ENCODE measurements at places on chromosomes 16 and 17.

DNA sequence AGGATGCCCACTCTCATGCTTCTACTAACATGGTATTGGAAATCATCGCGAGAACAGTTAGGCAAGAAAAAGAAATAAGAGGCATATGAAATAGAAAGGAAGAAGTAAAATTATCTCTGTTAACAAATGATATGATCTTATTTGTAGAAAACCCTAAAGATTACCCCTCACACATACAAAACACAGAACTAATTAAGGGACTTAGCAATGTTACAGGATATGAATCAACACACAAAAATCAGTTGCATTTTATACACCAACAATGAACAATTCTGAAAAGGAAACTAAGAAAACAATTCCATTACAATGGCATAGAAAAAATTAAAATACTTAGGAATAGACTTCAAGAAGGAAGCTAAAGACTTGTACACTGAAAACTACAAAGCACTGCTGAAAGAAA, 2.7 kb upstream of the CAPNS2 start:
- no peak for DNase-seq

- no peak for DNase-seq
Observed at GRCh38 chr16:11118479-11118878, 137.5 kb downstream of the SOCS1 start.

DNA sequence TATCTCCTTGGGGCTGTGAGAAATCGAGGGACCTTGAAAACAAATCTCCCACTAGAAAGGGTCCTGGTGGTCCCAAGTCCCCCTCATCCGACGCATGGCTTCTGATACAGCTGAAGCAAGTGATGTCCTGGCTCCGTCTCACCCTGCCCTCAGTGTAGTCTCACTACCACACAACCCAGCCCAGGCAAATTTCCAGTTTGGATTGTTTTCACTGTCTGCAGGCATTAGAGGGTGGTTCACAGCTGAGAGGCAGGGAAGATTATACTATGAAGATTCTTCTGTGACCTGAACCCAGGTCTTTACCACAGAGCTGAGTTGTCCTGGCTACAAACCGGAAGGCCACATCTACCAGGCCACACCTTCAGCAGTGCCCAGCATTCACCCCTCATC, 17.7 kb downstream of the ZNHIT3 start:
- no peak for DNase-seq

DNA sequence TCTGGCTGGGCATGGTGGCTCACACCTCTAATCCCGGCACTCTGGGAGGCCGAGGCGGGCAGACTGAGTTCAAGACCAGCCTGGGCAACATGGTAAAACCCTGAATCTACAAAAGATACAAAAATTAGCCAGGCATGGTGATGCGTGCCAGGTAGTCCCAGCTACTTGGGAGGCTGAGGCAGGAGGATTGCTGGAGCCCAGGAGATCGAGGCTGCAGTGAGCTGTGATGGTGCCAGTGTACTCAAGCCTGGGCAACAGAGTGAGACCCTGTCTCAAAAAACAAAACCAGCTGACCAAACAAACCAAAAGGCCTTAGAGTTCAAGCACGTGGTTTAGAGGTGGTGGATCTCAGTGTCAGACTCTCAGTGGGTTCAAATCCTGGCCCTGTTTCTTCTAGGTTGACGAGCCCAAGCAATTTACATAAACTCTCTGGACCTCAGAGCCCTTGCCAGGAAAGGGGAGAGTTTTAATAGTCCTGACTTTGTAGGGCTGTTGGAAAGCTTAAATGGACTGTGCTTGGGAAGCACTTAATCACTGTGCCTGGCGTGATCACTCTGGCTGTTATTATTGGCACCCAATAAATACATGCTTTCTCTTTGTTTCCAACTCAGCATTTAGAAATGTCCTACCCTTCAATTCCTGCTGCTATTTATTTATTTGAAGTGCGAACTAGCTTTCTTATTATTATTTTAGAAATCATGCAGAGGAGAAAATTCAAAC, 44.7 kb downstream of the ABCC1 start:
- DNase-seq = no peak

GRCh38 chr17:33642002-33642401, 348.9 kb upstream of the ASIC2 start:
- DNase-seq = no peak

- no peak for DNase-seq
Observed at GRCh38 chr16:65672960-65673359, 551.1 kb upstream of the CDH11 start.

GRCh38 chr17:62696726-62697490, 69.4 kb downstream of the MRC2 start:
- DNase-seq = no peak

- no peak for DNase-seq
Observed at GRCh38 chr17:40486522-40487370, 14.7 kb downstream of the TNS4 start.

DNA sequence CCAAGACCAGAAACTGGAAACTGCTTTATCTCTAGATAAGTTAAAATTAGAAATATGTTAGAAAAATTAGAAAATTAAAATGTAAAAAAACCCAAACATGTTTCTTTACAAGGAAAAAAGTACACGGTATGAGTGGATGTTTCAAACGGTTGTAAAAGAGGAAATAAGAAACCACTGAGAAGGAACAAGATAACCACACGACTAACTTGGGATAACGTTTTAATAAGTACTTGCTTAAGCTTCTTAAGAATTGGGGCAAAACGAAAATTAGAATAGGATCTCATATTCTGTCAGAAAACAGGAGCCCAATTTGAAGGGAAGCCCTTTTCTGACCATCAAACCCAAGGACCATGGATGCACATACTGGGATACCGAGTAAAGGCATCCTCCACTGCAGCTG, 31.0 kb downstream of the MBTPS1 start:
- DNase-seq = no peak

DNA sequence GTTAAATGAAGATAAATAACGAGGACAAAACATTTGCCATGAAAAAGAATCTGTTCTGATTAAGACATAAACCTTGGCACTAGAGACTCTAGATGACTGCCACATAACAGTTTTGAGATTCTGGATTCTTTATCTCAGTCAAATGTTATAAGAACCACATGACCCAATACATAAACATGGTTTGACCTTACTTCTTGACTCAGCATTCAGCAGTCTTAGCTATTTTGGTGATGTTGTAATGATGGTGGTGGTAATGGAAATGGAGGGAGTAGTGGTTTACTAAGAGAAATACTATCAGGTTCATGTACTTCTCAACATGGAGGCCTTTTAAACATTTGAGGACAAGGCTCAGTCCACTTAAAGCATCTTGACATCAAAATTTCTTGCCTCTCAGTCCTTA, 925.4 kb downstream of the CDH11 start:
- DNase-seq = no peak

DNA sequence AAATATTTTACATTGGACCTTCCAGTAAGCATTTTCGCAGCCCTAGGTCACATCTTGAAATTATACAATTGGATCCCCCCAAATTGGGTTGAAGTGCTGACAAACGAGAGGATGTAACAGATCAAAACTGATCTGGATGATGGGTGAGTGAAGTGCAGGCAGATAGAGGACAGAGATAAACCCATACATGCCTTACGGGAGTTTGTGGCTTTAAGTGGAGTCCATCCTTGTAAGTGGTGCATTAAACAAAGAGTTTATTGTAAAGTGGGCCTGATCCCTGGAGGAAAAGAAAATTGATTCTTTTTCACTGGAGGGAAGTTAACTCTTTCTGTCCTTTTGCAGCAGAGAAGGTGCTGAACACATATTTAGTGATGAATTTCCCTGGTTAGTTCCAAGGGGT, 39.0 kb upstream of the KCNJ2 start:
- no peak for DNase-seq

DNA sequence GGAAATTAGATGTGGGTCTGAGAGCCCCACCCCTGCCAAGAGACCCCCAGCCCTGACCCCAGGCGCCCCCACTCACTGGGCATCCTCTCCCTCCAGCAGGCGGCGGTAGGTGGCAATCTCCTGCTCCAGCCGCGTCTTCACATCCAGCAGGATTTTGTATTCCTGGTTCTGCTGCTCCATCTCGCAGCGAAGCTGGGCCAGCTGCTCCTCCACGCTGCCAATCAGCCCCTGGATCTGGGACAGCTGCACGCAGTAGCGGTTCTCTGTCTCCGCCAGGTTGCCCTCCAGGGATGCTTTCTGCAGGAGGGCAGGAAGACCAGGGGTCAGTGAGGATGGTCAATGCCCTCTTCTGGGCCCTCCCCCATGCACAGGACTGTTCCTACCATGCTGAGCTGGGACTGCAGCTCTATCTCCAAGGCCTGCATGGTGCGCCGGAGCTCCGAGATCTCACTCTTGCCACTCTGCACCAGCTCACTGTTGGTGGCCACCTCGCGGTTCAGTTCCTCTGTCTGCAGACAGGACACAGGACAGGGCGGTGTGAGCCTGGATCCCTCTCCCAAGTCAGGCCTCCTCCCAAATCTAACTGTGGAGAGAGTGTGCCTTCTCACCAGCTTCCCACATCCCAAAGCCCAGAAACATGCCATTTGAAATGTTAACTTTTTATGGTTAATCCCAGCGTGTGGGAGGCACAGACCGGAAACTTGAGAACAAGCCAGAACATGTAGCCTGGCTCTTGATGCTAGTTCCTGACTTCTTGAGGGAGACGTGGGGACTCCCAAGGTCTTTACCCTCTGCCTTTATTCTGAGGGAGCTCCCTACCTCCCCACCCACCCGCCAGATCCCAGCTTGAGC, 3.6 kb downstream of the KRT17 start:
- no peak for DNase-seq

GRCh38 chr17:65169691-65170090, 32.5 kb downstream of the RGS9 start:
- DNase-seq = no peak

GRCh38 chr16:67460168-67460567, 20.8 kb downstream of the ATP6V0D1 start:
- no peak for DNase-seq

DNA sequence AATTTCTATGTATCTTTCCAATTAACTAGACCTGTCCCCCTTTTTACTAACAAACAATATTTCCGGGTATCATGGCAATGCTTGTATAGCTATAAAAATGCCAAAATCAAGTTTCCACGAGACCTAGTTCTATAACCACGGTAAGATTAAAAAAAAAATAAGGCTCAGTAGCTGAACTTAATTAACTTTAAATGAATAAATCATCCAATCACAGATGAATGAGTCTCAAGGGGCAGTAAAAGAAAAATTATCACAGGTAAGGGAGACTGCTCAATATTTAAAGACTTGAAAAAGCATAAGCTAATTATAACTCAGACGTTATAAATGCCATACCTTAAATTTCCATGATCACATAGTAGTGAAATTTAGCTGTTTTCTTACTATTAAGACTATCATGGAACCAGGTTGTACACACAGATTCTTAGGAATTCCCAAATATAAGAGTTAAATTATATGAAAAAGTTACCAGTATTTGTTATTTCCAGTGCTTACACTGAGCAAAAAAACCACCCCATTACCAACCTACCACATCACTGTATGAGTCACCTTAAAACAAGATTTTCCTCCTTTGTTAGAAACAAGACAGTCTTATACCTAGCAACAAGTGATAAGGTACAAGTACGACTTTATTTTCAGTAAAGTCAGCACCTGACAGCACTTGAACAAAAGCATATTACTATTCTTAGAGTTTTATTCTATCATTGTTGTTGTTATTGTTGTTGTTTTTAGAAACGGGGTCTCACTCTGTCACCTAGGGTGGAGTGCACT, 20.6 kb downstream of the SSH2 start:
- DNase-seq = no peak

- DNase-seq = no peak
Observed at GRCh38 chr16:64253096-64253495, 868.8 kb downstream of the CDH11 start.

DNA sequence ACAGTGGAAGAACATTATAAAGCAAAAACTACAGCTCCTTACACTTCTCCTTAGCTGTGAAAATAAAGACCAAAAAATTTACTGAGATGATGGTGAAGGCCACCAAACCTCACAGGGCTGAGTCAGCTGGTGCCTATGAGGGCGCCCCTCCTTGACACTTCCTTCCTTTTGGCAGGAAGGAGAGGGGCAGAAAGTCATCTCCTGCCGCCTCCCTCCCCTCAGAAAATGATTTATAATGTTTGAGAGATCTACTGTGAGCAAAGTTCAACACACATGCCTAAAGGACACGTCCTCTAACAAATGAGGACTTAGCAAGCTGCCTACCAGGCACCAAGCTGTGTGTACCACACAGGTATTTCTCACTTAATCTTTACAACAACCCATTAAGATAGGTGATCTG, 245.7 kb downstream of the PRKCA start:
- DNase-seq = no peak

DNA sequence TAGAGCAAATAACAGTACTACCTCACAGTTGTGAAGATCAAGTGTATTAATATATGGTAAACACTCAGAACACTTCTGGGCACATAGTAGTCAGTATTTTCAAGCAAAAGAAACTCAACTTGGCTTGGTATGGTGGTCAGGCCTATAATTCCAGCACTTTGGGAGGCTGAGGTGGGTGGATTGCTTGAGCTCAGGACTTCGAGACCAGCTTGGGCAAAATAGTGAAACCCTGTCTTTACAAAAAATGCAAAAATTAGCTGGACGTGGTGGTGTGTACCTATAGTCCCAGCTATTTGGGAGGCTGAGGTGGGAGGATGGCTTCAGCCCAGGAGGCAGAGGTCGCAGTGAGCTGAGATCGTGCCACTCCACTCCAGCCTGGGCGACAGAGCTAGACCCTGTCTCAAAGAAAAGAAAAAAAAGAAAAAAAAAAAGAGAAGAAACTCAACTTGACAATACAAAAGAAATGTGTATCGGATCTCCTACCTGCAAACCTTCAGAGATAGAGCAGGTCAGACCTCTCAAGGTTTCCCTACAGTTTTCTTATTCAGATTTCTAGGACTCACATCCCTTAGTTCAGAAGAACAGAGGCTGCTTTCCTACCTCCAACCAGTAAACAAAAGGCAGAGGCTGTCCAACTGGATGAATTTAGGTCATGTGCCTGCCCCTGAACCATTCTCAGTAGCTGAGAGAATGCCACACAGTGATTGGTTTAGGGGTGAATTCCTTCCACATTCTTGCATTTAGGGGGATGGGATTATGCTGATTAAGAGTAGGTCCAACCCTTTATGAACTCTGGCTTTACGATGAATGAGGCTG, 1.7 kb upstream of the KPNA2 start:
- DNase-seq = no peak

DNA sequence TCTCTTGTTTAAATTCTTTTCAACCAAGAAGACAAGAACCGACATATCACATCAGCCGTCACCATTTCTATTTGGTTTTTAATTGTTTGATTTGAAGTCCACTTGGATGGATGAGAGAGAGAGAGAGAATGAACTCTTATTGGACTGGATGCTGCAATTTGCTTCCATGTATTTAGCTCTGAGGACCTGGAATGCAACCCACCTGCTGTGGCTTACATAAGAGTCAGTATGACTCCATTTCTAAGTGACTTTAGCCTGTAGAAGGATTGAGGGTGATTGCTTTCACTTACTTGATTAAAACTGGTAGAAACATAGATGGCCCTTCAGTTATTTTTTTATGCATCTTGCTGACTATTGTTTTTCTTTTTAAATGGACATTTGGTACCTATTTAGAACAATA, 296.1 kb downstream of the CNTNAP4 start:
- DNase-seq = no peak

- no peak for DNase-seq
Observed at GRCh38 chr16:14445937-14446715, 183.9 kb downstream of the PARN start.

GRCh38 chr16:30623536-30624283, 13.5 kb upstream of the ZNF689 start:
- DNase-seq = no peak
